ENCODE measurements at places on chromosomes 6 and 20.

DNA sequence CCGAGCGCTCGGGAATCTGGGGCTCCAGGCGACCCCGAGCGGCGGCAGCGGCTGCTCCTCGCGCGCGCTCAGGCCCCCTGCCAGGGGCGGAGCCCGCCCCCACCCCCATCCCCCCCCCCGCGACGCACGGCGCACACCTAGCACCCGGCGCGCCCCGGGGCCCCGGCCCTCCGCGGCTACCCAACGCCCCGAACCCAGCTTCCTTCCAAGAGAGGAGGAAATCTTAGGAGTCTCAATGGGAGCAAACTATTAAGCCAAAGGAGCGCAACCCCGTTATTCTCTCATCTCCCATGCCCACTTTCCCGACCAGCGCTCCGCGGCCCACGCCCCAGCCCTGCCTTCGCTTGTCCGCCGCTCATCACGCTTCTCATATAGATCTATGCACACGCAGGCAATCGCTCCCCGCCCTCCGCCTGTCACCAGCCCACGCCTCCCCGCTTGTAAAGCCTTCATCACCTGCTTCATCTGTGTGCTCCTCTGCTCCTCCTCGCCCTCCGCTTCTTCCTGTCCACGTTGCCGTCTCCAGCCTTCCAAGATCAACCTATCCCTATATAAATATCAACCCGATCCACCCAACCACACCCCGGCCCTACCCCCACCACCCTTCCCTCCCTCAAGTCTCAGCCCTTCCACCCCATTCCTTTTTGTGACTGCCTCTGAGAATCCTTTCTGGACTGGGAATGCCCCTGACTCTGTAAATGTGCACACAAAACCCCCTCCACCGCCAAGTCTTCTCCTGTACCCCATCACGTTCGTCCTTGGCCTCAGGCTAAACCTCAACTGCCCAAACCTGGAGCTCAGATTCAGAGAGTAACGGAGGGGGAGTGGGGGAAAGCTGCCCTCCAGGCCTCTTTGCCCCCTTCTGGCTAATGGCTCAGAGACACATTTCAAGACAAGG is at the start of gene DLK2:
Gene DLK2, minus strand, starts transcription at position 18 of the 898 bp plus-strand sequence. CDS start 723 bp downstream, outside the sequence.
- peak; percentile 67 for DNase-seq

GRCh38 chr6:144781836-144782235 is 496.7 kb downstream of the UTRN start:
- no peak for DNase-seq

- no peak for DNase-seq
These were observed 33.0 kb upstream of the PTCHD4 start for GRCh38 chr6:48144021-48144420.

GRCh38 chr6:165635965-165636364 is 27.1 kb downstream of the PDE10A start:
- no peak for DNase-seq

DNA sequence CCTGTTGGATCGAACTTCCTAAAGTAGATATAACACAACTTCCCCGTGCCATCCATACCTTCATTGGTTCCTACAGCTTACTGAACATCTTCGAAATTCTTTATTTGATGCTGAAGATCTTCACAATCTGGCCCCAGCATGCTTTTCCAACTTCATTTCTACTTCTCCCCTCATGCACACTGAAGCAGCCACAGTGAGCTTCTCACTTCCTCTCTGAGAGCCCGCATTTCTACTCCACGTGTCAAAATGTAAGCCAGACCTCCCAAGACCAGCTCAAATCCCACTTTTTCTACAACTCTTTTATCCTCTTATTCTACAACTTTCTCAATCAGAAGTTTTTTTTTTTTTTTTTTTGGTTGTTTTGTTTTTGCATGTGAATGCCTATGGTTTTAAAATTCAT is 254.7 kb downstream of the GMPR start:
- no peak for DNase-seq

- DNase-seq, result no peak
These were observed 86.8 kb downstream of the DLGAP4 start for GRCh38 chr20:36392989-36393388.

- no peak for DNase-seq
These were observed 440.8 kb downstream of the UTRN start for GRCh38 chr6:144725736-144726522.

Data from activated CD4-positive, alpha-beta T cell treated with anti-CD3 and anti-CD28 coated beads, Interleukin-2, amount 50 U/mL, for 4 hours (primary cell).